Stimulated activated CD4-positive, alpha-beta T cell treated with anti-CD3 and anti-CD28 coated beads, Interleukin-12 subunit alpha, Interleukin-12 subunit beta, amount 100 ng/mL, for 4 hours (primary cell): ENCODE measurements at places on chromosomes 6 and 20.

- DNase-seq = no peak
These were observed 42.5 kb upstream of the ARMC2 start for GRCh38 chr6:108805611-108806167.

- DNase-seq = no peak
These were observed 592.4 kb downstream of the RFPL4B start for GRCh38 chr6:112939563-112939962.

GRCh38 chr20:14740380-14740779, 403.0 kb upstream of the FLRT3 start:
- DNase-seq = no peak

- DNase-seq = no peak
These were observed 12.9 kb downstream of the THBS2 start for GRCh38 chr6:169240591-169241390.

DNA sequence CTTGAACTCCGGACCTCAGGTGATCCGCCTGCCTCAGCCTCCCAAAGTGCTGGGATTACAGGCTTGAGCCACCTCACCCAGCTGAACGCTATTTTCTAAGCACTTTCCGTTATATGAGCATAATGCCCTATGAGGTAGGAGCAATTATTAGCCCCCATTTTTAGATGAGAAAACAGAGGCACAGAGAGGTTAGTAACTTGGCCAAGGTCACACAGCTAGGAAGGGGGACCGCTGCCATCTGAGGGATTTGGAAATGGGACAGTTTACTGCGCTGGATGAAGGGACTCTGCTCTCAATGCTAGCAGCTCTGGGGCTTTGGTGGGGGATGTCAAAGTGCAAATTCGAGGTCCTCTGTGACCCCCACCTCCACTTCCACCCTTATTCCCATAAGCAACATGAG, 62.5 kb downstream of the BCAS4 start:
- DNase-seq = no peak

- no peak for DNase-seq
These were observed 20.9 kb downstream of the SLC9A8 start for GRCh38 chr20:49833483-49833882.

GRCh38 chr6:116301104-116301503, 21.4 kb upstream of the TSPYL1 start:
- no peak for DNase-seq
